Naive thymus-derived CD8-positive, alpha-beta T cell (primary cell): ENCODE measurements at places on chromosomes 7 and 10. TPM values are rescaled to one million over a fixed set of nuclear protein-coding genes. Genes with fewer than 3 reads are reported as not detected.

The ASB10 gene
- not detected for total RNA-seq

The ZNF503 gene
- total RNA-seq, result 0.11 TPM

The ANKRD22 gene
- 0.44 TPM for total RNA-seq

The AKR1C8 gene
- total RNA-seq, result 1.3 TPM

- DNase-seq, result no peak
Measured at GRCh38 chr10:113993489-113993991, 50.1 kb upstream of the ADRB1 start.
